Omental fat pad (tissue), 4 donors: ENCODE measurements at places on chromosomes 7 and 10. TPM values are rescaled to one million over a fixed set of nuclear protein-coding genes. Genes with fewer than 3 reads are reported as not detected.

GNAI1 gene
- 62.2 TPM for total RNA-seq

- DNase-seq: no peak
Observed at GRCh38 chr10:88270871-88271713, 312.0 kb downstream of the RNLS start.

LANCL2 gene
- 23.3 TPM for total RNA-seq

GARIN1A gene
- total RNA-seq: 2.8 TPM

ASB4 gene
- not detected for total RNA-seq

GRCh38 chr10:65377687-65378086 is 1548.1 kb upstream of the LRRTM3 start:
- no peak for DNase-seq

GRCh38 chr7:84194484-84195271 is at the start of gene SEMA3A:
Gene SEMA3A (minus strand): TSS chr7:84194789. CDS start chr7:84194586, 203 bp downstream.
- peak; percentile 22 for DNase-seq

DNA sequence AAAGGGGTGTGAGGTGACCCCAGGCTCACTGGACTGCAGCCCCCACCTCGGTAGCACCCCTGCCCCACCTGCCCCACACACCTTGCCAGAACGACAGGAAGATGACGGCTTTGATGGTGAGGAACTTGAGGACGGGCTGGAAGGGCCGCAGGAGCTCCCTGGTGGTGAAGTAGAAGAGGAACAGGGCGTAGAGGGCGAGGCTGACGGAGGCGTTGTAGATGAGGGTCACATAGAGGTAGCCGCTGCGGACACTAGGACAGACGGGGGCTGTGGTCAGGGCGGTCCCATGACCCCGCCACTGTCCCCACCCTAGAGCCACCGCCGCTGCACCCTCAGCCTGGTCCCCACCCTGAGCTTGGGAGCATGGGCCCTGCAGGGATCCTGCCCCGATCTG is 7.6 kb downstream of the TMEM184A start:
- DNase-seq: no peak

GRCh38 chr10:78605800-78606350 is 462.9 kb upstream of the ZMIZ1 start:
- DNase-seq: no peak

- no peak for DNase-seq
Observed at GRCh38 chr10:4181081-4181480, 396.1 kb upstream of the KLF6 start.

EPO gene
- total RNA-seq: not detected

MYOF gene
- total RNA-seq: 44.6 TPM

TEX47 gene
- total RNA-seq: not detected

DNA sequence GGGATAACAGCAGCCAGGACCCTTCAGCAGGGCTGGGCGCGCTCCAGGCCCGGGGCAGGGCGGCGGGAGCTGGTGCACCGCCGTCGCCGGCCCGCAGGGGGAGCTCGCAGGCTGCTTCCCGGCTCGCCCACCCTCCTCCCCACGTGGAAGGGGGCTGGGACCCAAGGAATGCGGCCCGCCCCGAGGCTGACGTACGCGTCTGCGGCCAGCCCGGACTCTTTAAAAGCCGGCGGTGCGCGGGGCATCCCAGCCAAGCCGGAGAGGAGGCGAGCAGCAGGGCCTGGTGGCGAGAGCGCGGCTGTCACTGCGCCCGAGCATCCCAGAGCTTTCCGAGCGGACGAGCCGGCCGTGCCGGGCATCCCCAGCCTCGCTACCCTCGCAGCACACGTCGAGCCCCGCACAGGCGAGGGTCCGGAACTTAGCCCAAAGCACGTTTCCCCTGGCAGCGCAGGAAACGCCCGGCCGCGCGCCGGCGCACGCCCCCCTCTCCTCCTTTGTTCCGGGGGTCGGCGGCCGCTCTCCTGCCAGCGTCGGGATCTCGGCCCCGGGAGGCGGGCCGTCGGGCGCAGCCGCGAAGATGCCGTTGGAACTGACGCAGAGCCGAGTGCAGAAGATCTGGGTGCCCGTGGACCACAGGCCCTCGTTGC is at the start of gene PFKFB3:
TSS of gene PFKFB3 (plus strand) at position 249 of the 647 bp plus-strand sequence. CDS start at position 578, 329 bp downstream.
- peak; percentile 93 for DNase-seq

GRCh38 chr10:43257347-43258210 is 9.3 kb downstream of the RASGEF1A start:
- peak; percentile 3 for DNase-seq

GNAT3 gene
- total RNA-seq: not detected

GRCh38 chr10:22711373-22711772 is 3.0 kb downstream of the PIP4K2A start:
- no peak for DNase-seq

DNA sequence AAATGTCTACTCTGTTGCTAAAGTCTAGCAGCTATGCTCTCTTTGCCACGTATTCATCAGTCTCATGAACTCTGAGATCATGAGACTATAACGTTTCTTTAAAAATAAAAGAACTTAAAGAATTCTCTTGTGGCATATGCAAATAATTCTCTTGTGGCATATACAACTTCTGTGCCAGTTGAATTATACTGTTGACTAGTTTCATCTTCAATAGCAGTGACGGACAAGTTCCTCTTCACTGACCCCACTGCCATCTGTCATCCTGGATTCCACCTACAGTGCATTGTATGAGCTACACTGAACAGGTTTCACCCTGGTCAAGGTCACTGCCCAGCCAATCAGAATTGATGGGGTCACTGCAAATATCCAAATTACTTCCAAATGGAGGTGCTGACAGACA is 88.2 kb downstream of the CD36 start:
- DNase-seq: no peak

DNA sequence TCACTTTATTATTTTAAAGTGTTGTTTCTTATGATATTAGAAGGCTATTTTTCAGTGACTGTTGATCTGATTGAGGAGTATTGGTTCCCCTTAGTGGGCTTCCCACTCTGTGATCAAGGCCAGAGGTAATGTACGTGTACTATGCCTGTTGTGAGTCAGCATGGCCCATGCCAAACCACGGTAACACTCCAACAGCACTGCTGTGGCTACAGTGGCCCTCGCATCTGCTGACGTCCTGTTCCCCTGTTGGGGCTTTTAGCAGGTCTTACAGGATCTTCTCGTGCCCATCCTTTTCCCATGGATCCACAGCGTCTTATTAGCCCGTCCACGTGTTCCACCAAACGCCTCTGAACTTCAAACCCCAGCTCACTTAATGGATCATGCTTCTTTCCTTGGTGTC is 964.6 kb upstream of the CELF2 start:
- DNase-seq: no peak

ADRA2A gene
- 81.3 TPM for total RNA-seq

DNA sequence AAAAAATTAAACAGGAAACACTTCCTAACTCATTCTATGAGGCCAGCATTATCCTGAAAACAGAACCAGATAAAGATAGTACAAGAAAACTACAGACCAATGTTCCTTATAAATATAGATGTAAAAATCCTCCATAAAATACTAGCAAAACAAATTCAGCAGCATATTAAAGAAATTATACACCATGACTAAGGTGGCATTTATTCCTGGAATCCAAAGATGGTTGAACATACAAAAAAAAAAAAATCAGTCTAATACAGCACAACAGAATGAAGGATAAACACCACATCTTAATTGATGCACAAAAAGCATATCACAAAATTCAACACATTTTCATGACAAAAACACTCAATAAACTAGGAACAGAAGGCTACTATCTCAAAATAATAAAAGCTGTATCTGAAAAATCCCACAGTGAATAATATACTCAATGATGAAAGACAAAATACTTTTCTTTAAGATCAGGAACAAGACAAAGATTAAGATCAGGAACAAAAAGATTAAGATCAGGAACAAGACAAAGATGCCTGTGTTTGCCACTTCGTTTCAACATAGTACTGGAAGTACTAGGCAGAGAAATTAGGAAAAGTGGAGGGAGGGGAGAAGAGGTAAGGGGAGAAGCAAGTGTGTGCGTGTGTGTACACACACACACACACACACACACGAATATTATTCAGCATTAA is 95.6 kb downstream of the SNX13 start:
- DNase-seq: no peak

- DNase-seq: no peak
Observed at GRCh38 chr7:50281680-50282445, 22.7 kb upstream of the IKZF1 start.

DNA sequence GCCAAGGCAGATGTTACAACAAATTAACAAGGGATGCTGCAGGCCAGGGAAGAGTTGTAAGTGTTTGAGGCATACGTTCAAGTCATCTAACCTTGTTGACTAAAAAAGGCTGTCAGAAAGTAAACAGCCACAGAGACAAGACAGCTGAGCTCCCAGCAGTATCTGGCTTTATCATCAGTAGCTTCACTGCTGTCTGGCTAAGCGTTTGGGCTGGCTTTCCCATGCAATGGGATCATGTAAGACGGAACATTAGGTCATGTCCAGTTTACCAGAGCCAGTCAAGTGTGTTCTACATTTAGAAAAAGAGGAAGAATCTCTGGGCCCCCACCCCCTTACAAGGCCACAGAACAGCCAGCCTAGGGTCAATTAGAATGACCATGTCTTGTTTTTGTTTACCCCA is 51.3 kb upstream of the GSAP start:
- DNase-seq: no peak

DNA sequence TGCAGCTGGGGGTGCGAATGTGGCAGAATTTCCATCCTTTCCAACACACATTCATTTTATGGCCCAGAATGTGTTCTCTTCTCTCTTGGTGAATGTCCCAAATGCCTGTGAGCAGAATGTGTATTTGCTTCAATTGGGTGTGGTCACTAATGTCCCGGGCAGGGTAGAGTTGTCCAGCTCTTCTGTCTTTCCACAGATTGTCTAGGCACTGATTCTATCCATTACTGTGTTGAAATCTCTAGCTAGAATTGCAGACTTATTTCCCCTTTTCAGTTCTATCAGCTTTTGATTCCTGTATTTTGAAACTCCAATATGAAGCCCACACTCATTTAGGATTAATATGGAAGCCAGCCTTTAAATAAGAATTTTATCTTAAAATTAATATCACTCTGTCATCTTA is 14.0 kb upstream of the AKR1E2 start:
- DNase-seq: no peak

GRCh38 chr7:38506756-38507155 is 124.4 kb downstream of the AMPH start:
- no peak for DNase-seq

- no peak for DNase-seq
Observed at GRCh38 chr10:131226446-131227162, 84.9 kb downstream of the TCERG1L start.

POU6F2 gene
- total RNA-seq: 0.12 TPM
